ENCODE measurements at places on chromosomes 2 and 18.
A peak's percentile ranks its signal among the peaks of the same experiment; 100 is the strongest.

DNA sequence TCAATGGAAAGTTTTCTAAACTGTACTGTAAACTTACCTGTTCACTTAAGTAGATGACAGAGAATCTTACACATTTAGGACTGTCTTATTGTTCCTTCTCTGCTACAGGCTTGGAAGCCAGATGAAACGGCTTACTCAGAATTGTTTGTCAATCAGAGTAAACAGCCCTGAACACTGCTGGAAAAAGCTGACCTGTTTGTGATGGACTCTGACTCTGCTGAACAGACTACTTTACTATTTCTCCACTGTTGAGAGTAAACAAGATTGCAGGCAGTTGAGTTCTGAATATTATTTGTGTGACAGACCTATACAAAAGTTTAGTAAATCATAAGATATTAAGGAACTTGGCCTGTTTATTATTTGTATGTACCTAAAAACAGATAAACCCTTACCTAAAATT lies 99.0 kb downstream of the NOL10 start:
- DNase-seq: no peak

DNA sequence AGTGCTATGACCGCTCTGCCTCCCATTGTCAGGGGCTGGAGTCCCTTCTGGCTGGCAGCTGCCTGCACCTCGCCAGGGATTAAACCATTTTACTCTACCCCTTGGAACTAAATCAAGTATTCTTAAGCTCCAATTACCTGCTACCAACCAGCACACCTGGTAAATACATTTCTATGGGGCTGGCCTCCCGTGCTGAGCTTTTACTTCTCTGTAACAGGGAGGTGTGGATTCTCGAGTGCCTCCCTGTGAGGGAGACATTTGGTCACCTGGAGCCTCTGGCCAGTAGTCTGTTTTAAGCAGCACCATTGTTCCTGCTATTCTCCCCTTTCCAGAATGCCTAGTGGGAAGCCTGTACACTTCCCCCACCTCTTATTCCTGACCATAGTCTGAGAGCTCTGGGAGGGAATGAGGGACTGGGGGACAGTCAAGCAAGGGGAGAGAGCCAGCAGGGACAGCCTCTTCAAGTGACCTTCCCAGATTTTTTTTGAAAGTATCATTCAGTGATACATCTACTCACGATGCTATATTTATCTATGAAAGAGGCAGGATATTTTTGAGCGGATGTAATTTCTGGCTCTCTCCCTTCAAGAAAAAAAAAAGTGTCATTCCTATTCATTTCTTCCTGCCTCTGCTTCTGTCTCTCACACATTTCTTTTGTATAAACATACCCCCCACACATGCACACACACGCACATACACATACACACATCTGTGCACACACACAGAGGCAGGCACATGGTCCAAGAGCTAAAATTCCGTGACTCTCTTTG lies 112.8 kb downstream of the CAPN13 start:
- DNase-seq: peak; percentile 34

- no peak for DNase-seq
Observed at GRCh38 chr2:146131785-146132184, 1611.9 kb upstream of the ZEB2 start.

DNA sequence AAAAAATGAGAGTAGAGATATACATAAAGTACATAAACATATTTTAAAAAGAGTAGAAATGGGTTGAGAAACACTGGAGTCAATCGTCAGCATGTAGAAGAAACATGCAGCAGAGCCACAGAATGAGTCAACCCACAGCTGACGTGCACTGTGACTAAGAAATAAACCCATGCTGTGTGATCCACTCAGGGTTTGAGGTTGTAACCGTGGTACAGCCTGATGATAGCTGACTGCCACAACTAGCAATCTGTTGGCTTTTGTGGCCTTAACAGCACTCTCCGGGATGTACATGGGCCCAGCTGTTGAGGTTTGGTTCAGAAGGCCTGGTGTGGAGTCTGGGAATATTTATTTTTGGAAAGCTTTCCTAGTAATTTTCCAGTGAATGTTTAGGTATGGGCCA lies 554.4 kb upstream of the MEX3C start:
- no peak for DNase-seq

- DNase-seq: peak; percentile 52
Observed at GRCh38 chr2:37625156-37625555, 46.3 kb downstream of the CDC42EP3 start.

DNA sequence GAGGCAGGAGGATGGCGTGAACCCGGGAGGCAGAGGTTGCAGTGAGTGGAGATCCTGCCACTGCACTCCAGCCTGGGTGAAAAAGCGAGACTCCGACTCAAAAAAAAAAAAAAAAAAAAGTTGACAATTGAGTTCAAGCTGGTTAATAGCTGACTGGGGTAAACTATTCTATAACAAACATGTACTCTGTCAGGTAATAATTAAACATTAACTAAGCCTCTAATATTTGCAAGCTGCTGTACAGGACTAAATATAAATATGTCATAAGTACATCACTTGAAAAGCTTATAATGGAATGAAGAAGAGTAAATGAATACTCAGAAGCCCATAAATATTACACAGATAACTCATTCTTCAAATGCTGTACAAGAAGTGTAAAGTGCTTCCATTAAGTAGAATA lies 190.4 kb upstream of the CRIM1 start:
- no peak for DNase-seq

- DNase-seq: no peak
Observed at GRCh38 chr2:220509966-220510365, 882.5 kb downstream of the SLC4A3 start.

DNA sequence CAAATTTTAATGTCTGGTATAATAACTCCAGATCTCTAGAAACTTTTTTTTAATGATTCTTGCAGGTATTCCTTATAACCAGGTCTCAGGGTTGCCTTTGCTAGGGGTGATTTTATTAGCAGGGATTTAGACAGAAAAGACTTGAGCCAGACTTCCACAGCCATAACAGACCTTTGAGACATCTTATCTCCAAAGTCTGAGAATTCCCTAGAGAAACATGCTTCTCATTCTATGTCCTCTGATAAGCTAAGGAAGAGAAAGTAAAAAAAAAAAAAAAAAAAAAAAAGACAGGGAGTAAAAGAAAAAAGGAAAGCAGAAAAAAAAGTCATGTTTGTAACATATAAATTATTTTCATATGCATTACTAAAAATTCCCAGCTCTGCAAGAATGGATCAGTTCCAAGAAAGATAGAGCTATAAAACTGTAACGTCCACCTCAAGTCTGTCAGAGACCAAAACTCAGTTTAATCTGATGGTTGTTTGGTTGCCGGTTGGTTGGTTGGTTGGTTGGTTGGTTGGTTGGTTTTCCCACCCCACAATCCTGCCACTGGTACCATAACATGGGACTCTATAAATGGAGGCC lies 153.8 kb downstream of the COL6A3 start:
- no peak for DNase-seq

Measured in AG08396 (cell line).